ENCODE measurements at places on chromosomes 6 and 20.

DNA sequence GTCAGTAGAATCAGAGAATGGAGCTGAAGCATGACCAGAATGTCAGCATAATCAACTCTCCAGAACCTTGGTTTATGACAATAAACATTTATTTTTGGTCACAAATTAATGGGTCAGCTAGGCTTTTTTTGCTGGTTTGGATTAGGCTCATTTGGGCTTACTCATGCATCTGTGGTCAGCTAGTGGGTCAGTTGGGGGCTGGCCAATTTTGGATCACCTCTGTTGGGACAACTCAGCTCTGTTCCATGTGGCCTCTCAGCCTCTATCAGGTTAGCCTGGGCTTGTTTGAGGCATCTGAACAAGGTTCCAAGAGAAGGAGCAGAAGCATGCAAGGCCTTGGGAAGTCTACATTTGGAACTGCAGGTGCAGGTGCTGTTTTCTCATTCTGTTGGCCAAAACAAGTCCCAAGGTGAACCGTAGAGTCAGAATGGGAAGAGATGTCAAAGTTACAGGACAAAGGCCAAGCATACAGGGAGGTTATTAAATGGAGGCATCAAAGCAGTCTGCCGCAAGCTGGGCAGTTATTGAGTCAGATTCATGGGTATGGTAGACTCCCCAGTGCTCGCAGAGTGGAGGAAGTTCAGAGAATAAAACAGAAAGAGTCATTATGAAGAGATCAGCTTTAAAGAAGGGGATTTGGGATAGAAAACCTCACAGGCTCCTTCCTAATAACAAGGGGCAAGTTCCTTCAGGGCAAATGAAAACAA lies 173.0 kb downstream of the PLCB4 start:
- DNase-seq = no peak

- DNase-seq = no peak
Measured at GRCh38 chr6:122623279-122623678, 13.1 kb downstream of the PKIB start.

DNA sequence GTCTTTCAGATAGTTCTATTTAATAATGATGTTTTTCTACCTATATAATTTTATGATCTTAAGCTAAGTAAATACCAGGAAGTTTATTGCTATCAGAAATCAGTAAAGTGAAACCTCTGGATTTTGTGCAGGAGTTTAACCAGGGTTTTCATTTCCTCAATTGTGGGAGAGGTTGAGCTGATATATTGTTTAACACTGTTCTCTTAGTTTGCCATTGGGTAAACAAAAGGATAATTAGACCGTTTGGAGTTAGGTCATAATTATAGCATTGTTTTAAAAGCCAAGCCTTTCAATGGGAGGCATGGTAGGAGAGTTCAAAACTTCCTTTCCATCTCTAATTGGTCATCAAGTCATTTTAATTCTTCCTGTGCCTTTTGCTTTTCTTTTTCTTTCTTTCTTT lies 58.7 kb downstream of the STXBP5 start:
- no peak for DNase-seq

GRCh38 chr6:20911712-20912111 lies 377.5 kb downstream of the CDKAL1 start:
- DNase-seq = no peak

GRCh38 chr6:36691011-36691410 lies 6.6 kb upstream of the RAB44 start:
- DNase-seq = no peak

DNA sequence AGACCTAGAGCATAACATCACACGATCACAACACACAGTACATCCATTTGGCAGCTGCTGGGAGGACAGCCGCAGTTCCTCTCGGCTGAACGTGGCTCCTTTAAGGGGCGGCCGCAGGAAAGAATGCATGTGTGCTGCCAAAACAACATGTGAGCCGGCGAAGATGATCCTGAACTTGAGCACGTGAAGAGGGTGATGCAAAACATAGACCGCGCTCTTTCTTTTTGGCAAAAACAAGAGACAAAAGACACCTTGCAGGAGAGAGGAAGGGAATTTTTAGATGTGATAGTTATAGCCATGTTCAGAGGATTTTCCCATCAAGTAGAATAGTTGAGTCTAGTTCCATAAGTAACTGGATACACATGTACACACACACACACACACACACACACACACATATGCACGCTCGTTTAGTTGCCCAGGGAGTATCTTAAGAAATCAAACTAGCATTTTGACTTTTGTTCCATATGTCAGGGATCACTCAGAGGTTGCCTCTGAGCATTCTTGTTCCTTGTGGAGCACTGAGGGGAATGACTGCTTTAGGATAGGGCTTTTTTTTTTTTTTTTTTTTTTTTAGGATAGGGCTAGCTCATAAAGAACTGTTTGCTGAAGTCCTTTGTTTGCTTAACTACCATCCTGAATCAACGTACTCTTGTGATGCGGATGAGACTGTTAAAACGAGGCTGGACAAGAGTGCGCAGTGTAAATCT lies 21.7 kb upstream of the RANBP9 start:
- DNase-seq = peak; percentile 61

GRCh38 chr6:154625721-154626120 lies 107.5 kb upstream of the SCAF8 start:
- no peak for DNase-seq

GRCh38 chr20:10857352-10858070 lies 183.7 kb upstream of the JAG1 start:
- no peak for DNase-seq

DNA sequence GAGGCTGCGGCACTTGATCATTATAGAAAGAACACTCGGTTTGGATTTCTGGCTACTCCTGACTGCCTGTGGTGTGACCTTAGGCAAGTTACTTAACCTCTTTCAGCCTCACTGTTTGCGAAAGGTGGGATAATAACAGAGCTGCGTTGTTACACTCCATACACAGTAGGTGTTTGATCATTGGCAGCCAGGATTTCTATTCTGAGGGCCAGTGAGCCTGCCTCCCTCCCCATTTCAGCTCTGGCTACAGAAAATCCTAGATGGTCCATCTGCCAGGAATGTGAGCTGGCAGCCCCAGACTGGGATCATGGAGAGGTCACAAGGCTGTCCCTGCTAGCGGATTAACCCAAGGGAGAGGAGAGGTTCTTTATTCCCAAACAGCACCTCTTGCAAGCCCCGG lies 2.7 kb downstream of the KCNB1 start:
- DNase-seq = no peak

DNA sequence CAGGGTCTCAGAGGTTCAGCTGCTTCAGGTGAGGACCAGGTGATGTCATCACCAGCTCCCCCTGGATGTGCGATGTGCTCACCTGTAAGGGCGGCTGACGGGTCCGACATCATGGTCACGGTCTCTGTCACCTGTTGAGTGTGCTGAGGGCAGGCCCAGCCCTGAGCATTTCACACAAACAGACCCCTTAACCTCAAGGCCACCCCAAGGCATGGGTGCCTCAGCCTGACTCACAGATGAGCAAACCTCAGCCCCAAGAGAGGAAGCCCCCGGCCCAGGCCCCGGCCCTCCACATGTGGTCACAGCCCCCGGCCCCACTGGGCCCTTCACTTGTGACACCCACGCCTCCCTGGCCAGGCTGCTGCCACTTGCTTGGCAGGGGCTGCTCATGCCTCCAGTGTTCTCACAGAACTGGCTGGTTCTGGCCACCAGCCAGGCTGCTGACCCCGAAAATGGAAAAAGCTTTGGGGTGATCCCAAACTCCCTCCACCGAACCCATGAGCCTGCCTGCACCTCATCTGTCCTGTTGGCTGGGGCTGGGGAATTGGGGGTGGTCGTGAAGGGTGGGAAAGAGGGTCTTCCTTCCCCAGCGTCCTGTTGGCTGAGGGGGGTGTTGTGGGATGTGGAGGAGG lies 33.3 kb downstream of the PRR18 start:
- no peak for DNase-seq

GRCh38 chr6:150282806-150283205 lies 86.0 kb upstream of the IYD start:
- DNase-seq = no peak

DNA sequence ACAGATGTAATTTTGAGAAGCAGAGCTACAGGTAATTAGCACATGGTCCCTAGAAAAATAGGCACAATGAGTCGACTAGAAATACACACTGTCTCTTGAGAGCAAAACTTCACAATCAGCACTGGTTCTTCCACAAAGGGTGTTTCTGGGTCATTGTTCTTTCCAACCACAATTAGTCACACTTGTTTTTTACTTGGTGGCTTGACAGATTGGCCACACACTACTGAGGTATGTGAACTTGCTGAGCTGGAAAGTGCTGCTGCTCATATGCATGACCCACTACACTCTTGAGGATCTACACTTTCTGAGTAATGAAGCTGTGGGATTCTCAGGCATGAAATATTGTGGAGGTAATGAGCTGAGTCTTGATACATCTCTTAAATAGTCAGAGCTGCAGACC lies 347.7 kb downstream of the BCKDHB start:
- DNase-seq = no peak

GRCh38 chr6:18155864-18156421 lies 721 bp downstream of the KDM1B start:
- DNase-seq = peak; percentile 67

DNA sequence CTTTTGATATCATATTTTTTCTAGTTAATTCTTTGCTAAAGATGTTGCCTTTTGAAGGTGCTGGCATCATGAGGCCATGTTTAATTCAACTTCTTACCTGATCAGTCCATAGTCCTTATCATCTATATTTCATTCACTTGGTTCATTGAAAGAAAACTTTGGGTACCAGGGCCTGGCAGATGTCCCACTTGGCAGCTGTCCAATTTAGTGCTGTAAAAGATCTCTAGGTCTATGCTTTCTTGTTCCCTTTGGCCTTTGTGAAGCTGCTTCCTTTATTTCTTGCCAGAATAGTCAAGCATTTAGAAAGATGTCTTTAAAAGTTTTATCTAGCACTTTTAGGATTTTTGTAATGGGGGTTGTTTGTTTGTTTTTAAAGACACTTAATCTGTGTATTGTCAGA lies 61.7 kb upstream of the EYA4 start:
- no peak for DNase-seq

- DNase-seq = no peak
Measured at GRCh38 chr6:169828176-169828575, 76.8 kb downstream of the ERMARD start.

DNA sequence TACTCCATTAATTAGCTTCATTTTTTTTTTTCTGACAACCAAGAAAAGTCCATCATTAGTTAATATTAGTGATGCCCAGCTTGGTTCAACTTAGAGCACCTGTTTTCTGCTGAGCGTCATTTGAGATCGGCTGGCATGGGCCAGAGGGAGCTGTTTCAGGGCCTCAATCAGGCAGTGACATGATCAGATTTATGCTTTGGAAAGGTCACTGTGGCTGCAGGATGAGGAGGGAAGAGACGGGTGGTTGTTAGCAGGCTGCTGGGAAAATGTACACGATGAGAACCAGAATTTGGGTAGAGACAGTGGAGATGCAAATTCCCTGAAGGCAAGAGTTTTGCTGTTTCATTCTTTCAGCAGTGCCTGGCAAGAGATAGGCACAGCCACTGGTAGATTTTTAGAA lies 4.4 kb upstream of the STX16 start:
- DNase-seq = no peak

GRCh38 chr20:62944746-62945145 lies 6.8 kb downstream of the GID8 start:
- no peak for DNase-seq

DNA sequence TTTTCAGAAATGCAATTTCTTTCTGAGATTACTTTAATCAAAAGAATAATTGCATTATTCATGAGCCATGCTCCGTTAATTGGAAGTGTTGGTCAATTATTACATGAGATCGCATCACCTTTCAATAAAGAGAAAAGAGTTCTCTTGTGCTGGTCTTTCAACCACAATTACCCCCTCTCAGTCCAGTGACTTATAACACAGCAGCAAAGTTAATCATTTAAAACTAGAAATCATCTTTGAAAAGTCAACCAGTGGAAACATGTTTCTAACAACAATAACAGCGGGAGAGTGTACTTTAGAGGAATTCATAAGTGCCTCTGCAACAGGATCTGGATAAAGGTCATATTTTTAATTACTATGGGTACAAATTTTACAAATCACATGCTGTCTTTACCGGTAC lies 384.4 kb upstream of the AGPAT4 start:
- DNase-seq = no peak

GRCh38 chr20:52684176-52684575 lies 288.0 kb upstream of the TSHZ2 start:
- DNase-seq = no peak

DNA sequence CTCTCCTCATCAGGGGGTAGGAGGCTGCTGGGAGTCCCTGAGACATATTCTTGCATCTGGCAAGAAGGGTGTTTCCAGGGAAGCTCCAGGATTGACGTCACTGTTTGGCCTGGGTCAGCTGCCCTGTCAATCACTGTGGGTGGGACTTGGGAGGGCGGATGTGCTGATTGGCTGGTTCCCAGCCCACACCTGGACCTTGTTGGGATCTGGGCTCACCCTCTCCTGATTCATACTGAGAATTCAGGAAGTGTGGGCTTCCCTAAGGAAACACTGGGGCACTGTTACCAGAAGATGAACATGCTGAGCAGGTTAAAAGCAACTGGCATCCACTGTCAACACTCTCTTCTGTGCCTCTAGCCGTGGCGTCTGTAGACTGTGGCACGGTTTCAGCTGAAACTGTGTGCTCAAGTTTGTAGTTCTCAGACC lies 36.5 kb downstream of the CDH26 start:
- DNase-seq = peak; percentile 26

DNA sequence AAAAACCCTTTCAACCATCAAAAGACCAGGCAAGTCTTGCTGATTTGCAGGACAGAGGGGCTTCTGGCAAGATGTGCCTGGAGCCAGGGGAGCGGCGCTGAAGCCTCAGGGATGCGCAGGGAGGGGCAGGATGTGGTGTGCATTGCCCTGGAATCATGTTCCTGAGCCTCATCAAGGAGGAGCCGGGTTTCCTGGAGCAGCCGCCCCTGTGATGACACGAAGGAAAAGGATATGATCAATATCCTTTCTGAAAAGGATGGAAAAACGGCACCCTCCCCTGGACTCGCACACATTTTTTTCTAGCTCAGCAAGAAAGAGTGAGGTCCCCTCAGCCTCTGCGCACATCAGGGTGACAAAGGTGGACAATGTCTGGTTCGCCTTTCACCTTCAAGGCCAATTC lies 173.1 kb upstream of the SSTR4 start:
- DNase-seq = no peak

GRCh38 chr6:25219917-25220278 lies 59.3 kb upstream of the CARMIL1 start:
- no peak for DNase-seq
